Caki2 (cell line): ENCODE measurements at places on chromosomes 4 and X.

DNA sequence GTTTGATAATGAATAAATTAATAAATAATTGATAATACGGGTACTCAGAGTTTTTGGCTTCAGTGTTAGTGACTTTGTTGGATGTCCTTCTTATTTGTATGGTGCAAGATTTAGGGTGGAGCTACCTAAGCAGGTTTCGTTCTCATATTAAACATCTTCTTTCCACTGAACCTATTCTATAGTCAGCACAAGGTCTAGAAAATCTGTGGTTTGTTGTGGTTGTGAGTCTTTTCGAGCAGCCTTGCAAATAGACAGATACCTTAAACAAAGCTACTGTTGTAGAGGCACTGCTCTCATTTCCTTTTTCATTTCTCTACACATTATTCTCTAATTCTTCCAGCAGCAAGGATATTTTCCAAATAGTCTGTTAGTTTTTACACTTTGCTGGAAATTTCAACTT is 38.1 kb upstream of the SPANXD start:
- DNase-seq, result no peak

- no peak for DNase-seq
These were observed 385.2 kb upstream of the FAT1 start for GRCh38 chr4:187108845-187109244.

- DNase-seq, result no peak
These were observed 85.9 kb downstream of the GATB start for GRCh38 chr4:151674804-151675391.

DNA sequence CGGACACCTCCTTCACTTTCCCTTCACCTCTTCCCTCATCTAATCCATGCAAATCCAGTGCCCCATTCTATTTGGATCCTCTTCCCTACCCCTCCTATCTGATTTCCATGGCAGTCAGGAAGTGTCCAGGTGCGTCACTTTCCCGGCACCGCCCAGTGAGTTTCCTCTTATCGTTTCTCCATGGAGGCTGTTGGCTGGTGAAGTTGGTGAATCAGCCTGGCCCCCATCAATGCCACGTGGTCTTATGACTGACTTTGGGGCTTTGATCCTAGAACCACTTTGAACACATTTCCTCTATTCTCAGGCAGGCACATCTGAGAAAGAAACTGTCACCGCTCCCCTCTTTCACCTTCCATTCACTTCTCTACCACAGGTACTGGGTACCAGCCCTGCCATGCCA is 137.8 kb downstream of the CEP135 start:
- DNase-seq, result no peak

DNA sequence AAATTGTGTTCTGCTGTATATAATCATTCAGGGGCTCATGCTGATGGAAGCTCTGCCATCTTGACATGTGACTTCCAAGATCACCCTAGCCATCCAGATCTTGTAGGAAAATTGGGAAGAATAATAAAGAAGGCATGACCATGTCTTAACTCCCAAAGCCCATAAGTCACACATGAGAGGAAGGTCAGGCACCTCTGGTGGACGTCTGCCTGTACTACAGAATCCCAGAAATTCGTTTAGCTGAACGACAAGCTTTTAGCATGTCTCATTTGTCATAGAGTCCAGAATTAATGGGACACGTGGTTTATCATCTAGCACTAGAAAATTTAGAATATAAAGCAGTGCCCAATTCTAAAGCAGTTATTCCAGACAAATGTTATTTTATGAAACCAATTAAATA is 212.7 kb downstream of the CENPC start:
- peak; percentile 10 for DNase-seq

DNA sequence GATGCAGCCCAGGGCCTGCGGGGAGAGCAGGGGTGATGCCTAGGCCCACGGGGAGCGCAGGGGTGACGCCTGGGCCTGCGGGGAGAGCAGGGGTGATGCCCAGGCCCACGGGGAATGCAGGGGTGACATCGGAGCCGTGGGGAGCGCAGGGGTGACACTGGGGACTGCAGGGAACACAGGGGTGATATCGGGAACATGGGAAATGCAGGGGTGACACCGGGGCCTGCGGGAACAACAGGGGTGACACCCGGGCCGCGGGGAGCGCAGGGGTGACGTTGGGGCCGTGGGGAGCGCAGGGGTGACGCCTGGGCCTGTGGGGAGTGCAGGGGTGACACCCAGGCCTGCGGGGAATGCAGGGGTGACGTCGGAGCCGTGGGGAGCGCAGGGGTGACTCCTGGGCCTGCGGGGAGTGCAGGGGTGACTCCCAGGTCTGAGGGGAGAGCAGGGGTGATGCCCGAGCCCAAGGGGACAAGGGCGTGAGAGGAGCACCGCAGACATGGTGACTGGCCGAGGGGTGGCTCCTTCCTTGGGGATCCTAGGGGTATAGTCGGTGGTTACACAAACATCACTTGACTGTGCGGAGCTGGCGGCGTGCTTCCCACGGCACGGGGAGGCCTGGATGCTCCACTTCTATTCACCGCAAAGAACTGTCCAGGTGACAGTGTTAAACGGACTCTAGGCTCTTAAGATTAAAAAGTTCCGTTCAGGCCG is 38.0 kb downstream of the GAK start:
- DNase-seq, result no peak

GRCh38 chr4:110137829-110138228 is 60.6 kb downstream of the ELOVL6 start:
- DNase-seq, result no peak

- no peak for DNase-seq
These were observed 1074.2 kb upstream of the INTU start for GRCh38 chr4:126558596-126558995.

- DNase-seq, result no peak
These were observed 1995.9 kb downstream of the C4orf33 start for GRCh38 chr4:131091896-131092295.

- no peak for DNase-seq
These were observed 42.9 kb downstream of the ACSL1 start for GRCh38 chr4:184782731-184783373.

DNA sequence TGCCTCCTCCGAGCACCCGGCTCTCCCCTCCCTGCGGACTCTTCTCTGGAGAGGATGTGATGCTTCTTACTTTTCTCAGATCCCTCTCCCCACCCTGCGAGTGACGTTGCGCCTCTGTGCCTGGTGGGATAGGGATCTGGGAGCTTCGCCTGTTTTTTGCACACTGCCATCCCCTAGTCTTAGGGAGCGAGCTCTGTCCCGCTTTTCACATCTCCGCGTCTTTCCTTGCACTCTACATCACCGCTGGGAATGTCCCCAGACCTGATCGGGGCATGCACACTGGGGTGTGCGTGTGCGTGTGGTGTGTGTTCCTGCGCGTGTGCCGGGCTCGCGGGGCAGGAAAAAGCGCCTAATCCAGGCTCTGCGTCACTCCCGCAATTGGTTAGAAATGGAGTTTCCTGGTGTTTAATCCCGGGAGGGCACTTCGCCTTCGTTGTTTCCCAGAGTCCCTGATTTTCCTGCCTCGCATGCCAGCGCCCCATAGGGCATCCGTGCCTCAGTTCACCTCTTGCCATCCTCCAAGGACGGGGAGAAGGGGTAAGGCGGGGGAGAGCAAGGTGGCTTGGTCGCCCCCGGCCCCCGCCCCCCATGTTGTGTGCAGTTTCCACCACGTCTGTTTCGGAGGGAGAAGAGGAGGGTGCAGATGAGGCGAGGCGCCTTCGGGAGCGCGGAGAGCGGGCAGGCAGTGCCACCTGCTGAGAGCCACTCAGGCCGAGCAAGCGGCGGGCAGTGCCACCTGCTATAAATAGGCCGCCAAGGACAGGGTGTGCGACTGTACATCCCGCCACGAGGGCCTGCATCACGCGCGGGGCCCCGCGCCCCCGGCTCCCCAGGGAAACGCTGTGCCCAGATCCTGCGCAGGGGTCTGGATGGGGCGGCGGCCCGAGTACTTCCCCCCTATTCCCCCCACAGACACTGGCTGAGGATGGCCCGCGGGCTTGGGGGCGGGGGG is 759 bp upstream of the TBC1D1 start:
- DNase-seq, result no peak

DNA sequence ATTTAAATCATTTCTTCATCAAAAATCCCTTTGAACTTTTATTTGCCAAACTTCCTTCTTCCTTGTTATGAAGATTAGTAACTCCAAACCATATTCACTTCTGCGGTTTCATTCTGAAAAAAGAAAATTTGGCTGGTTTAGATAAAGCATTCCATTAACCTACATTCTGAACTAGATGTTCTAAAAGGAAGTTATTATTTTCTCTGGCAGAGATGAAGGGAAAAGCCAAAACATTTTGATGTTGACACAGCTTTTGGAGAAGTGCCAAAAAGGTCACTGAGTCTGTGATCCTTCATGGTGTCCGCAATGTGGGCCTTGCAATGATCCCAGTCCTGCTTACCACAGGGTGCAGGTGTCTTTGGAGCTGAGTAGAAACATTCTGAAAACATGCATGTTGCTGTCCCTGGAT is 36.0 kb downstream of the CXCL8 start:
- DNase-seq, result peak; percentile 84

DNA sequence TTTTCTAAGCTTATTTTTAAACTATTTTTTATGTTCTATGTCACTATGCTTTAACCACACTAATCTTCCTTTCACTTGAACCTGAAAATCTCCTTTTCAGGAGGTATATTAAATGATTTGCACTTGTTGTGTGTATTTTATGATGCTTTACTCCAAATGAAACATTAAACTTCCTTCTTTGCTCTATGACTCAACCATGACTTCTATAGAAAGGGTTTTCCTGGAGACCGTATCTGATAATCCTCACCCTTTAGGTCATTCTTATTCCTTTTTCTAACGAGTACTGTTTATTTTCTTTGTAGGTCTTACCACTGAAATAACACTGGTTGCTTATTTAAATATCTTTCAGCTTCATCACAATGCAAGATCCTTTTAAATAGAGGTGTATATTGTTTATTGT is 1163.2 kb downstream of the PCDH18 start:
- DNase-seq, result peak; percentile 37

DNA sequence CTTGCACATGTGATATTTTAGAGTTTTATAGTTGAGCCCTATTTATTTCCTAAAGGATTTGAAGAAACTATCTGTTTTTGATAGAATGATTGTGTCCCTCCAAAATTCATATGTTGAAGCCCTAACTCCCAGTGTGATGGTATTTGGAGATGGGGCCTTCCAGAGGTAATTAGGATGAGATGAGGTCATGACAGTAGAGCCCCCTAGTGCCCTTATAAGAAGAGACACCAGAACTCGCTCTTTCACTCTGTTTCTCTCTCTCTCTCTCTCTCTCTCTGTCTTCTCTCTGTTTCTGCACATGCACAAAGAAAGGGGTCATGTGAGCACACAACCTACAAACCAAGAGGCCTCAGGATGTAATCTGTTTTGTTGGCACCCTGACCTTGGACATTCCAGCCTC is 921.9 kb upstream of the DIAPH2 start:
- peak; percentile 8 for DNase-seq

DNA sequence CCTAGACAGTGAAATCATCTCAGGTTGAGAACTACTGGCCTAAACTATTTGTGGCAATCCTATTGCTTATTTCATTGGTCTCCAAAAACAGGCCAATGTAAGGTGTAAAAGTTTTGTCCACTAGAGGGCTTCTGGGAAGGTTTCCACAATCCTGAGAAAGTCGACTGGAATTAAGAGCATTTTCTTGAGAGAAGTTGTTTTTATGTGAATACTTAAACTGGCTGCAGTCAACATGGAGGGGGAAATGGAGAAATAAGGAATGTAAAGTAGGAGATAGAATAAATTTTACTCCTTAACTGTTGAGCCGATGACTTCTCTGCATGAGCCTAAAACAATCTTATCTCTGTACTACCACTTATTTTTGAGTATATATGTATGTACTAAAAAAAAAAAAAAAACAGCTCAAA is 11.0 kb upstream of the EIF4E start:
- DNase-seq, result peak; percentile 40

DNA sequence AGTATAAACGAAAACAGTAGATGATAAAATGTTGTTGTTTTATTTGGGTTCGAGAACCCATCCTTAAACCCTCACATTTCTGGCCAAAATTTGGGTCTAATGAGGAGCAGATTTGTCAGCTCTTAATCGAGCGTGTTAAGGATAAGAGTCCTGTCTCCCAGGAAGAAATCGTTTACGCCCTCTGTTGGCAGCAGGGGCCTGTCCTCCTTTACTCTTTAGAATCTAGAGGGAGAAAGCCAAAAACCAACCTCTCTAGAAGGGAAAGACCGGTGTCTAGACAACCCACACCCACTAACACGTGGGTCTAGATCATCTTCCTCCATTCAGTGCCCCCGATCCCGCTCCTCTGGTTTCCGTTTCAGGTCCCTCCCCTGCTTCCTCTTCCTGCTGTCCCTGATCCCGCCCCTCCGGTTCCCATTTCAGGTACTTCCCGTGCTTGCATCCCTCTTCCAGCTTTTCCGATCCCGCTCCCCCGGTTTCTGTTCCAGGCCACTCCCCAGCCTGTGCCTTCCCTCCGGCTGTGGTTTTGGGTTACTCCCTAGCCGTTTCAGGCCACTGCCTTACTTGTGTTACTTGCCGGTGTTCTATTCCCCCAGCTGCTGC is 339.1 kb downstream of the PAPSS1 start:
- no peak for DNase-seq

- no peak for DNase-seq
These were observed 17.3 kb downstream of the FNIP2 start for GRCh38 chr4:158786121-158786601.

- no peak for DNase-seq
These were observed 17.4 kb downstream of the KLF3 start for GRCh38 chr4:38681281-38681991.

GRCh38 chr4:184452740-184453139 is 21.6 kb downstream of the IRF2 start:
- no peak for DNase-seq

DNA sequence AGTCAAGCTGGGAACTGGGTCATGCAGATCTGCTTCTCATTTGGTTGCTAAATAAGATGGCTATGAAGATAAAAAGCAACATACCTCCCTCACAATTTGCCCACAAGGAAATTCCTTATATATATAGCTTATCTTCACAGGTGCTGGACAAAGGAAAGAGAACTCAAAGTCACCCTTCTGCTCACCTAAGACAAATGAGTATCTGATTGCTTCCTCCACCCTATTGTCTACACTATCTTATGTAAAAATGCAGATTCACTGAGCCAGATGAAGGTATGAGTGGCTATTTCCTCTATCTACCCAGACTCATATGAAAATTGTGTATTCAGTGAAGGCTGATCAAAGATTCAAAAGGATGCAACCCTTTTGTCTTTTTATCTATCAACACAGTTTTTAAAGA is 50.8 kb downstream of the CHM start:
- no peak for DNase-seq

DNA sequence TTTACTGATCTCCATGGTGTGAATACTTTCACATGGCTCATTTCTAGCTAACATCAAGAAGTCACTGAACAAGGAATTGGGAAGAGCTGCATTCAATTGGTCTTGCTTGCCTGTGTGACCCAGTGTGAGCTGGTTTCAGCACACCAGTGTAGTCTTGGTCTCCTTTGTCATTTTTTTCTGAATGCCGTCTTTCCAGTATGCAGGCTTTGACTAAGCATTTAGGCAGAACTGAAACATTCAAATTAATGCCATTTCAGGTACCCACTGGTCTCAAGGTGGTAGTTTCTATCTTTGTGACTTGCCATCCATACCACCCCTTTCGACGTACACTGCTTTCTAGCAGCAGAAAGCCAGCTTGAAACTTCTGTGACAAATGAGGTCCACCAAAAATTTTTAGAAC is 550.5 kb upstream of the BOD1L1 start:
- no peak for DNase-seq
